GM12865 (cell line): ENCODE measurements at places on chromosomes 4 and X.
A peak's percentile ranks its signal among the peaks of the same experiment; 100 is the strongest.

GRCh38 chr4:141078871-141079270, 54.4 kb downstream of the RNF150 start:
- no peak for DNase-seq

GRCh38 chr4:38106886-38107514, 146.8 kb downstream of the PTTG2 start:
- DNase-seq = no peak

DNA sequence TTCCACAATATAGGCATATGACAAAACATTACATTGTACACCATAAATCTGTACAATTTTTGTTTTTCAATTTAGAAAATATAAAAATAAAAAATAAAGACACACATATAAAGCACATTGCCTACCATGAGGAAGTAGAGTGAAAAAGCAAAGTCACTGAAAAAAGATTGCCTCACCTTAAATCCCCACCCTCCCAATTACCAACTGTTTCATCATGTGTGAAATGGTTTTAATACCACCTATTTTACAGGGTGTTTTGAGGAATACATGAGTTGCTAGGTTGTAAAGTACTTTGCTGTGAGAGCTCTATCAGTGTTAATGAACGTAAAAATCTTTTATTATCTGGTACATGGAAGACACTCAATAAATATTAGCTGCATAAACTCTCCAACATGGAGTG, 373.6 kb upstream of the NDST3 start:
- no peak for DNase-seq

DNA sequence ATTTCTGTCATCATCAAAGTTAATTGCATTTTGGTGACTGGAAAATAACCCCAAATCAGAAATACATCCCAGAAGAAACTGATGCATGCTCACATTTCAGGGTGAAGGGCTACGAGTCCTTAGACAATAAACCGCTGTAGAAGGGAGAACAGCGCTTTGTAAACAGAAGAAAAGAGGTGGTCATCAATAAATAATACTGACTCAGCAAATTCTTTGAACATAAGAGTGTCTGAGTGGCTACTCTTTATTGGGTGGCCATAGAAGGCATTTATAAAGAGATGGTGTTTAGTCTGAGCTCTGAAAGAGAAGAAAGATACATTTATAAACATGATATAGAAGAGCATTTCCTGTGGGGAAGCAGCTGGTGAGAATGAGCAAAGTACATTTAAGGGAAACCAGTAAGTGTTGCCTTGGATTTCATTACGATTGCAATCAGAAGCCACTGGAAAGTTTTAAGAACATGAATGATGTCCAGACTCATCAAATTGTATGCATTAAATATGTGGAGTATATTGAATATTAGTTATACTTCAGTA, 246.9 kb upstream of the GIMD1 start:
- DNase-seq = no peak

DNA sequence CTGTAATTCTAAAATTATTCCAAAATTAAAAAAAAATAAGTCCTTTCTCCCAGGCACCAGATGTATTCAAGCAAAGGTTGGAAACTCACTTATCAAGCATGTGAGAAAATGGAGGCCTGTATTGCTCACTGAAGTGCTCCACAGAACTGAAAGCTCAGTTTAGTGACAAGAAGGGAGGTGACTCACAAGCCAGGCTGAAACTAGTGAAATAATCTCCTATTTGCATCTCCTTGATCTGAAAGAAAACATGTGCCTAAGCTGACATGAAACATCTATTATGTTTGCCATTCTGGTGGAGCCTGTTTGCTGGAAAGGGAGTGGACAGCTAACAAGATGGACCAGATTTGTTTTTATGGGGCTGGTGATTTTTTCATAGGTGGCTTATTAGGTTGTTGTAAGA, 54.0 kb upstream of the AMELX start:
- DNase-seq = peak; percentile 77

- DNase-seq = peak; percentile 9
These were observed 306.8 kb upstream of the FAM241A start for GRCh38 chr4:111838406-111838930.

DNA sequence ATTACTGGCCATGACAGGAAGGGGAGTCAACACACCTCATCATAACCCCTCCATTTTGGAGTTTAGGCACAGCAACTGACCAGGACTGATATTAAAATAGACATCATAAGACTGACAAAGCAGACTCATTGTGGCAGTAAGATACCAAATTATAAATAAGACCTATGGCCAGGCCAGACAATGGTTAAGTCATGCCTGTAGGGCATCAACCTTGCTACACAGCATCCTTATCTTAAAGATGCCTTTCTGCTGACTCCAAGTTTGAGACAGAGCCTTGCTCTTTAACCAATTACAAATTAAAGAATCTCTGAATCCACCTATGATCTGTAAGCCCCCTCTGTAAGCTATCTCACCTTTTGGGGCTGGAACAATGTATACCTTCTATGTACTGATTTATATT, 65.5 kb downstream of the VCX2 start:
- no peak for DNase-seq

DNA sequence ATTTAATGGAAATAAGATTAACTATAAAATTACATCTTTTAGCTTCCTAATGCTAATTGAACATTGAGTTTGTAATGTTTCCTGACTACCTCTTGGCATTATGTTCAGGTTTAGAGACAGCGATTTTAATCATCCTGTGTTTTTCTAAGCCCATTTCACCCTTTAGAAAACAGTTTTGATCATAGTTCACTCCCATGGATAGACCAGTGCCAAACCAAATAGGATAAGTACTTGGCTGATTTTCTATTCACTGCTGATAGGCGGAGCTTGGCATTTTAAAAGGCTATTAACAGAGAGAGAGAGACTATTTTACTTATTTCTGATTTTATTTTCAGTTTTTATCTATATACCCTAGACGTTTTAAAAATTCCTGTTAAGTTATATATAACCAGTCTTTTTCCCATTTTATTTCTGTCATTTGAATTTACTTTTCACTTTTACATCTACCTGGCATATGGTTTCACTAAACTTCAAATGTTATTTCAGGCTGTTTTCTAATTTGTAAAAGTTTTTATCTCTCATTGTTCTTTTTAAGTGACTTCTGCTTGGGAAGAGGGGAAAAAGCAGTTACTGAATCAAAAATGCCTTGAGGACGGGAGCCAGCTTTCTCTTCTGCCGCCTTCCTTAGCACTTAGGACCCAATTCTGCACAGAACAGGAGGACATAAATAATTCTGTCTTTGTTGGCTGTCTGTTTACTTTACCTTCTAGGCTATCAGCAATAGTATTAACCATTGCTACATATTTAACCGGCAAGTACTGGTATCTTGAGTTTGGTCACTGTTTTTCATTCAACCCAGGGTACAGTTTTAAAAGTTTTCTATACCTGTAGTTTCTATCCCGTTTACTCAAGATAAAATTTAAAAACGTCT, 46.4 kb downstream of the SGMS2 start:
- no peak for DNase-seq

- DNase-seq = no peak
These were observed 930.7 kb upstream of the HS3ST1 start for GRCh38 chr4:12359420-12359819.

- DNase-seq = no peak
These were observed 35.8 kb upstream of the MAML3 start for GRCh38 chr4:140189805-140190204.

- peak; percentile 3 for DNase-seq
These were observed 64.6 kb downstream of the CNKSR2 start for GRCh38 chrX:21438792-21439191.

DNA sequence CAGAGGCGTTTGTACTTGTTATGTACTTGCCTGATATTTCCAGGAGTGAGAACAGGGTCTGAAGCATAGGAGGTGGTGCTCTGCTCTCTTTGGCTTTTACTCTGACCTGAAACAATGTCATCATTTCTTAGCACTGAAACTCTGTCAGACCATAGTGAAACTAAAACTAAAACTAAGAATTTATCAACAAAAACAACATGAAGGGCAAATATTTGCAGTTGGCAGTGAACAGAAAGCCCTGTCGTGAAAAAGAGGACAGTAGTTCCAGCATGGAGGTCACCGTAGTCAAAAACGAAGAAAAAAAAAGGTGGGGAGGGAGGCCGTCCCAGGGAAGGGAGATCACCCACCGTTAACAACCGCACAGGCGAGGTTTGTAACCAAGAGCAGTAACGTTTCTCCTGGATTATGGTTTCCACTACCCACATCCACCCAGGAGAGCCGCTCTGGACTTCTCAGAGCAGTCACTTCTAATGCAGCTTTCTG, 97.5 kb downstream of the ANK2 start:
- DNase-seq = peak; percentile 22

DNA sequence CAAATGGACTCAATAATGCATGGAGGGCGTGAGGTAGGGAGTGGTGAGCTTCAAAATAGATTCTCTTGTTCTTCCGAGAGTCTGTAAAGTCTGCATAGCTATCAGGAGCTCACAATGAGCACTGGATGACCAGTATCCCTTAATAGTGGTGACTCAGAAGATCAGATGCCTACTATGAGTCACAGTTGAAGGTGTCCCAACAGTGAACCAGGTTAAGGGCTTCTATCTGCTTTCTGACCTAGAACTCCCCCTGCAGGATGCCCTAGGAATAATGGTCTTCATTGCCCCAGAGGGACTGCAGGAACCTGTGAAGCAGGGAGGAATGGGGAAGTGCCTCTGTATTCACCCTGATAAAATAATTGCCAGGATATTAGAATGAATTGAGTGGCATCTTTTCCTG, 22.1 kb downstream of the DGKK start:
- DNase-seq = peak; percentile 10

GRCh38 chr4:153663667-153664066, 20.4 kb upstream of the TLR2 start:
- no peak for DNase-seq

DNA sequence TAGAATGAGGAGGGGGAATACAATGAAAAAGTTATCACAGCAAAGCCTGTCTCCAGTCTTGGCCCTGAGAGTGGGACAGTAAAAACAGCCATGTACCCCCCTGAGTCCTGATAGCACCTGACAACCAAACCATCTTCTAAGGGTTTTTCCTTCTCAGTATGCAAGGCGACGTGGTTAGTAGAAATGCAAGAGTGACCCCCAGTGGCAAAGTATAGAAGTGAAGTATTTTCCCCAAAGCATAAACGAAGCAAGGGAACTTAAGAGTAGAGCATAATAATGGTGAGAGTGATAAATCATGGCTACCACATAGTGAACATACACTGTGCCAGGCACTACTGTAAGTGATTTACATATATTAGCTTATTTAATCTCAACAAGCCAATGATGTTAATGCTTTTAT, 52.8 kb downstream of the FAM47C start:
- DNase-seq = peak; percentile 36

GRCh38 chr4:105215609-105216313, 69.1 kb downstream of the TET2 start:
- peak; percentile 71 for DNase-seq

GRCh38 chrX:84956304-84956703, 47.4 kb upstream of the APOOL start:
- no peak for DNase-seq

- DNase-seq = no peak
These were observed 113.0 kb upstream of the AADAT start for GRCh38 chr4:170202721-170203120.

- peak; percentile 52 for DNase-seq
These were observed 9.6 kb upstream of the MTMR1 start for GRCh38 chrX:150683536-150684146.

GRCh38 chr4:86319390-86319789, 40.5 kb downstream of the MAPK10 start:
- DNase-seq = peak; percentile 15

GRCh38 chr4:114264877-114265291, 285.4 kb upstream of the ARSJ start:
- no peak for DNase-seq

- no peak for DNase-seq
These were observed 39.4 kb downstream of the RAPGEF2 start for GRCh38 chr4:159142241-159142640.

GRCh38 chrX:39721566-39722279, 376.0 kb downstream of the BCOR start:
- DNase-seq = no peak

DNA sequence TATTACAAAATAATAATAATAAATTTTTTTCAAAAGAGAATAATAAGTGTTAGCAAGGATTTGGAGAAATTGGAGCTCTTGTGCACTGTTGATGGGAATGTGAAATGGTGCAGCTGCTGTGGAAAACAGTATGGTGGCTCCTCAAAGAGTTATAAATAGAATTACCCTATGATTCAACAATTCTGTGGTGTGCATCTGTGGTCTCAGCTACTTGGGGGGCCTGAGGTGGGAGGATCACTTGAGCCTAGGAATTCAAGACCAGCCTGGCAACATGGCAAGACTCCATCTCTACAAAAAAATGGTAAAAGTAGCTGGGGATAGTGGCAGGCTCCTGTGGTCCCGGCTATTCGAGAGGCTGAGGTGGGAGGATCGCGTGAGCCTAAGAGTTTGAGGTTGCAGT, 19.6 kb downstream of the MND1 start:
- DNase-seq = no peak

DNA sequence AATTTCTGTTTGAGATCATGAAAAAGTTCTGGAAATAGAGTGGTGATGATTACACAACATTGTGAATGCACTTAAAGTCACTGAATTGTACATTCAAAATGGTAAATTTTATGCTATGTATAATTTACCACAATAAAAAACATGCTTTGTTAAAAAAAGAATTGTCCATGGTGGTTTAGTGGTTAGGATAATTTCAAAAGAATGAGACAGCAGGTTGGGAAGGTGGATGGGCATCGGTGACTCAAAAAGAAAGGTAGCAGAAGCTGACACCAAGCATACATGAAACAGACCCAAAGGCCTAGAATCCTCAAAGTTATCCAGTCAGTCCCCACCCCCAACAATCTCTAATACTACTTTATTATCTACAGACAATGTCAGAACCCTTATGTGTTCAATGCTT, 91.1 kb downstream of the MSN start:
- no peak for DNase-seq

- DNase-seq = no peak
These were observed 620.0 kb downstream of the ANKRD50 start for GRCh38 chr4:124092541-124092984.

DNA sequence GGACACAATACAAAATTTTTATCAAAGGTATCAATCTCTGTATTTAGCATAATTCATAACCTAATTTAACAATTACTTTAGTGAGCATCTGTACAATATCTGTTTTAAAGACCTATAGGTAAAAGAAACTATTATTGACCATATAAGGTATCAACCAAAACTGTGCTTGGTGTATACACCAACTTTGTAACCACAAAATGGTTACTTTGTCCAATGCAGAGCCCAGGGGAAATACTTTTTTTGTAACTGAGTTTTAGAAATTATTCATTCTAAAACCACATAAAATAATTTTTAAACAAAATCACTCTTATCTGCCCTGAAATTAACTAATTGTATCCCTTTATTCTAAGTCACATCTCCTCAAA, 5.0 kb downstream of the CXXC4 start:
- peak; percentile 56 for DNase-seq

- peak; percentile 85 for DNase-seq
These were observed 91.3 kb downstream of the NSUN7 start for GRCh38 chr4:40840985-40841571.

- DNase-seq = no peak
These were observed 2.1 kb downstream of the NUP62CL start for GRCh38 chrX:107204068-107204605.

- DNase-seq = no peak
These were observed 121.6 kb upstream of the GRID2 start for GRCh38 chr4:92182006-92182735.
